ENCODE measurements at places on chromosomes 12 and 14.

DNA sequence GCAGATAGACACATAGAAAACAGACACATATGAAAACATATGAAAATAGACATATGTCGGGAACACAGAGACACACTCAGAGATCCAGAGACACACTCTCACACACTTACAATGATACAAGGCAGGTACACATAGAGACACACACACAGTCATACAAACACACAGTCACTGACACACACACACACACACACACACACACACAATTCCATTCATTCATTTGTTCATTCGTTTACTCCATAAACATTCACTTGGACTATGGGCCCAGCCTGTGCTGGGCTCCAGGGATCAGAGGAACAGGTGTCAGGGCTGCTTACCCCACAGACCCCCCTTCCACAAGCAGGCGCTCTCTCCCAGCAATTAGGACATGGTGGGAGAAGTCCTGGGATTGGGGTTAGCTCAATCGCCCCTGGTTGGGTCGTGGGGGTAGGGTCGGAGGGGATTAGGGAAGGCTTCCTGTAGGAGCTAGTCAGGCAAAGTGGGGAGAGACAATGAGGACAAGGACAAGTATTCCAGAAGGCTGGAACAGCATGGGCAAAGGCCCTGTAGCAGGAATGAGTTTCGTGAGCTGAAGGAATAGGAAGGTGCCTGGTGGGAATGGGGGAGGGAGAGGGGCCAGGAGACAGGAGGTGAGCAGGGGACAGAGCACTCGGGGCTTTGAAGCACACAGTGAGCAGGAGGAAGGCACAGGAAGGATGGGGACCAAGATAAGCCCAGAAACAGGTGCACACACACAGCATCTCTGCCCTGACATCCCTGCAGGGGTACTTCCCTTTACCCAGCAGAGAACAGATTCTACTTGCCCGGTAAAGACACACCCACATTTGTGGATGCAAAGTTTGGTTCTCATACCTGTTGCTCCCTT lies 6.5 kb downstream of the RASAL1 start:
- DNase-seq = no peak

- DNase-seq = no peak
These were observed 216.5 kb downstream of the PHLDA1 start for GRCh38 chr12:75814851-75815754.

DNA sequence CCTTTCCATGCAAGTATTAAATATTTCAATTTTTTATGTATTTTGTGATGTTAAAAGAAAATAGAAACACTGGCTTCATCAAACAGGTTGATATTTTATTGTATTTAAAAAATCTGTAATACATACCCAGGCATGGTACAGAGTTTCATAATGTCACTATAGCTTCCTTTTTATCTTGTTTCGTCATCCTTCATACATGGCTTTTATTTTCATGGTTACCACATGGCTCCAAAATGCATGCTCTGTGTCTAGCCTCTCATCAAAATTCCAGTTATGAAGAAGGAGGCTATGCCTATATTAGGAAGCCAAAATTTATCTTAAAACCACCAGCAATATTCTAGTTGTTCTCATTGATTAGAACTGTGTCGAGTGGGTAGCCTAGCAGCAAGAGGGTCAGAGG lies 464.8 kb downstream of the BTG1 start:
- DNase-seq = no peak

DNA sequence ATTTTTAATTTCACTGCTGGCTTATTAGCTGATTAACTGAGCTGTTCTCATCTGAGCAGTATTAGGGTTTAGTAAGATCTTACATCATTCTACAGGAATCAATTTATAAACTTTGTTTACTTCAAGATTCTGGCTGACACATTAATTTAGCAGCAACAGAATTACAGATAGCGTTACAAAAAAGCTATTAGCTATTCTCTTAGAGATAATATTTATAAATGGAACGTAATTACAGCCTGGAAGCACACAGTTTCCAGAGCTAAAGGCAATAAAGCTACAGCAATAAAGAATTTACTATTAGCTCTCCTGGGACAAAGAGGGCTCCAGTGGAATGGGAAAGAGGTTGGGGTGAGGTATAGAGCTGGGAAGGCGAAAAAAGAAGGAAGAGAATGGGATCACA lies 34.7 kb downstream of the PDE6H start:
- DNase-seq = no peak

GRCh38 chr14:41782511-41782910 lies 175.8 kb downstream of the LRFN5 start:
- no peak for DNase-seq

DNA sequence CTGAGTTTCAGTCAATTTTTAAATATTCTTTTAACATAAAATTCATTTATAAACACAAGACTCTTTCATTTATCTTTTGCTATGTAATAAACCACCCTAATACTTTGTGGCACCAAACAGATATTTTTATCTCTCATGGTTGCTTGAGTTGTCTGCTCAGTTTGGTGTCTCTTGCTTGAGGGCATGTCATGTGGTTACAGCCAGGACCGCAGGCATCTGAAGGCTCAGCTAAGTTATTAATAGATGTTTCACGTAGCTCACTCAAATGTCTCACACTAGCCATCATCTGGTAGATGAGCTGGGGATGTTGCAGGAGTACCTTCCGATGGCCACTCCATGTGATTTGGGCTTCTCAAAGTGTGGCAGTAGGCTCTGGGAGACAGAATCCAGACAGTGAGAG lies 597.8 kb downstream of the ETNK1 start:
- DNase-seq = no peak

DNA sequence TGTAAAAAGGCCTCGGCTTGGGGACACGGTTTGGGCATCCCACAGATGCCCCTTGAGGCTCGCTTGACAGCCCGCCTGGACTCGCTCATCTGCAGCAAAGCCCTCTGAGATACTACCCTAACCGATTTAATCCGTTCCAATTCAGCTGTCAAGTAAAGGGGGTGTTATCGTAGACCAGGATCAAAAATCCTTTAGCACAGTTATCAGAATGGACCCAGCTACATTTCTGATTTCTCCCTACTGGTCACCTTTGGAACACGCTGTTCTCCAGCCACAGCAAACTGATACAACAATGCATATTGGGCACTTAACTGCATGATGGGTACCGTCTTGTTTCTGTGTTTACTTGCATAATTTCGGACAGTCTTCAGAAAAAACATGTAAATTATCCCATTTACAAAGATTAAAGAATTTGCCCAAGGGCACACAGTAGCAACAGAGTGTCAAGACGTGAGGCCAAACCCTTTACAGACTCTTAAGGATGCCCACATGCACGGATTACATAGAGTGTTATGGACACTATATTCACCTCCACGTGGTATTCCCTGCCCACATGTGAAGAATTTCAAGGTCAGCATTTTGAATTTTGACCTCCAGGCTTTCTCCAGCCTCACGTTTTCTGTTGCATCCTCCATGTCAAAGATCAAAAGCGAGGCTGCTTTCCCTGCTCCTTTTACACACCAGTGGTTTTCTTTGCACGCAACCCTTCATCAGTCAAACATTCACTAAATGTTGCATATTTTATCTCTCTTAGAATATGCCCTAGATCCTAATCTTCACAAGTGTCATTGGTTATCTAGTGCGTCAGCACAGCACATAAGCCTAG lies 3.2 kb upstream of the DUSP6 start:
- no peak for DNase-seq

GRCh38 chr12:10227648-10228047 lies 15.0 kb downstream of the GABARAPL1 start:
- DNase-seq = no peak

DNA sequence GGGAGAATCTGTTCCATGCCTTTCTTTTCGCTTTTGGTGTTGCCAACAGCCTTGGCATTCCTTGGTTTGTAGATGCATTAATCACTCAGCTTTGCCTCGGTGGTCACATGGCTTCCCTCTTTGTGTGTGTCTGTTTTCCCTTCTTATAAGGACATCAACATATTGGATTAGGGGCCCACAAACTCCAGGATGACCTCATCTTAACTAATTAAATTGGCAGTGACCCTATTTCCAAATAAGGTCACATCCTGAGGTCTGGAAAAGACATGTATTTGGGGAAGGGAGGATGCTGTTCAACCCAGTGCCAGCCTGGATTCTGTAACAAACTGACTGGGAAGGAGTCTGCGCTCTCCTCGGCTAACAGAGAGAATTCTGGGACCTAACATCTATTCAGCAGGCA lies 365.7 kb upstream of the FKBP4 start:
- no peak for DNase-seq

- no peak for DNase-seq
These were observed 101.2 kb downstream of the NINJ2 start for GRCh38 chr12:561908-562593.

GRCh38 chr12:117809509-117809908 lies 159.3 kb downstream of the KSR2 start:
- no peak for DNase-seq

DNA sequence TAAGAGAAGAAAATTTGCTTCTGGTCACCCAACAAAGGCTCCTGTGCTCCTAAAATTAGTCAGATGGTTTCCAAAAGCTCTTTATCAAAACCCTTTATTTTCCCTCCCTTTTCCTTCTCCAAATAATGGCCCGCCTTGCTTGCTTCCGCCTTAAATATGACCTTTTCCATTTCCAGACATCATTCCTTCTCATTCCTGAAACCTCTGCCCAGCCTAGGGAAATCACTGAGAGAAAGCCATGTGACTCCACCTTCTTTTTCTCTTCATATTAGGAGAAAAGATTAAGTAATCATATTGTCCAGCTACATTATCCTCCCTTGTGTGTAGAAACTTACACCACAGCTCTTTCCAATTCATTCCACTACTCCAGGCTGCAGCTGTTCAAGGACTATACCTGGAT lies 75.7 kb upstream of the GPHB5 start:
- no peak for DNase-seq

GRCh38 chr14:28769276-28769880 lies 2.8 kb downstream of the FOXG1 start:
- no peak for DNase-seq

DNA sequence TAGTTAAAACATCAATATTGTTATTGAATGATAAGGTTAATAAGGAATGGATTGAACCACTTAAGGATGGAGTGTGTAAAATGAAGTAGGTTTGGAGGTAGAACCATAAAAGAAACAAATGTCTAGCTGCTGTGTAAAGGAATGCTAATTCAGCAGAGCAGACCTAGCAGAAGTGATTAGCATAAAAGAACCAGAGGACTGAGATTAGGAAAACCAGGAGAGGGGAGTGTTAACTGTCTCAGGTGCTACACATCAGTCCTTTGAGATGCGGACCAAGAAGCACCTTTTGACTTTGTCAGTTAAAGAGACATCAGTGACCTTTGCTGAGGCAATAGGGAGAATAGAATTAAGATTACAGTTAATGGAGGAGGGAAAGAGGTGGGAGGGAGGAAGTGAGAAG lies 84.5 kb downstream of the PLEKHA5 start:
- no peak for DNase-seq

GRCh38 chr14:72513965-72514659 lies 379.8 kb downstream of the DPF3 start:
- DNase-seq = no peak

- DNase-seq = no peak
These were observed 145.0 kb downstream of the PRKCH start for GRCh38 chr14:61466249-61466904.

DNA sequence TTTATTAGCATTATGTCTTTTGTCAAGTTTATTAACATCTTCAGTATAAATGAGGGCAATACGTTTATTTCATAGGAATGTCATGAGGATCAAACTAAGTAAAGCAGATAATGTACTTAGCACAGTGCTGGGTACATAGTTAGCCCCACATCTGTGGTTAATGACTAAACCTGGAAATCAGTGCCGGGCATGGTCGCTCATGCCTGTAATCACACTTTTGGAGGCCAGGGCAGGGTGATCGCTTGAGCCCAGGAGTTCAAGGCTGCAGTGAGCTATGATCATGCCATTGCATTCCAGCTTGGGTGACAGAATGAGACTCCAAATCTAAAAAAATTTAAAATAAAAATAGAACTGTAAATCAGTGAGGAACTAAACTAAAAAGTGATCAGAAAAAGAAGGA lies 44.8 kb upstream of the GUCY2C start:
- DNase-seq = no peak

- no peak for DNase-seq
These were observed 42.2 kb downstream of the ZCRB1 start for GRCh38 chr12:42283739-42284138.

DNA sequence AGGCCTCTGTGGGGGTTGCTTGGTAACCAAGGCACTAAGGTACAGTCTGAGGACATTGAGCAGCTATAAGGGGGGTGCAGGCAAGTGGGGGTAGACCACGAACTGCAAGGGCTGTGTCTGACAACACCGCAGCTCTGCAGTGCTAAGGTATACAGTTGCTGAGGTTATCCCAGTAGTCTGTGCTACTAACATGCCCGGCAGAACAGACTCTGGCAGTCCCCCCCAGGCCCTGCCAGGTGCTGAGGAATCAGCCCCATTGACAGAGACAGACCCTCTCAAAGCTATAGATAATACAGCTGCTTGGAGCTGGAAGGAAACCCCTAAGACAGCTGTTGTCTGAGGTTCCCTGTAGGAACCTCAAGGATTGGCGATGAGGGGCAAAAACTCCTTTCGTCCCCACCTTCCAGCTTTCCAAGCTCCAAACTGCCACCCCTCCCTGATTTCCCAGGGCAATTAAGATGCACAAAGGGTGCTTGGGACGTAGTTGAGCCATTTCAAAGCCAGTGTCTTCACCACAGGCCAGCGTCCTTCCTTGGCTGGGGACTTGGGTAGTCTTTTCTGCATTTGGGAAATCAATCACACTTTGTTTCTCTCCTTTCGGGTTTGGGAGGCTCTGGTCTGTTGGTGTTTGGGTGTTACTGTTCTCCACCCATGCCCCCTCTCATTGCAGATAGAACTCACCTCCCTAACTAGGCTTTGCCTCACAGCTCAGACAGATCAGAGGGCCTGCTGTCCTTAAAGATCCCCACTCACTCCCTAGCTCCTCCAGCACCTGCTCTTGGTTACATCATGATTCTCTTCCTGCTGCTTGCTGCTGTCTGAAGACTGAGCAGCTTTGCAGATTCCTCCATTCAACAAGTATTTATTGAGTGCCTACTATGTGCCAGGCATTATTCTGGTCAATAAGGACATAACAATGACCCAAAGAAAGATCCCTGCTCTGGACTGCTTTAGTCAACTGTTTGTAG lies 2.0 kb upstream of the MYH7 start:
- no peak for DNase-seq

DNA sequence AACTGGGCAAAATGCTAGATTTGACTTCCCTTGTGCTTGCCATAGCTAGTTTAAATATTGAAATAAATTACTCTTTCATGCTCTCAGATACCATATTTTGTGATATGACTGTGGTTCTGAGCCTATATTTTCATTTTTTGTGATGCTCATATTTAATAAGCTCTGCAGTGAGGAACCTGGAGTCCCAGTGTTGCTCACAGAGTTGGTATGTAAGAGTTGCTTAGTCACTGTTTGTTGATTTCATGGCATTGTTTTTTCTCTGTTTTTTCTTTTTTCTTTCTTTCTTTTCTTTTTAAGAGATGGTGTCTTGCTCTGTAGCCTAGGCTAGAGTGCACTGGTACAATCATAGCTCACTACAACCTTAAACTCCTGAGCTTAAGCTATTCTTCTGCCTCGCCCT lies 750.5 kb upstream of the TMEM132C start:
- no peak for DNase-seq
